ENCODE measurements at places on chromosomes 5 and 9.
A peak's percentile ranks its signal among the peaks of the same experiment; 100 is the strongest.

GRCh38 chr9:99294850-99295461, 72.9 kb downstream of the SEC61B start:
- no peak for DNase-seq

- no peak for DNase-seq
Measured at GRCh38 chr5:107553117-107553555, 117.6 kb downstream of the EFNA5 start.

DNA sequence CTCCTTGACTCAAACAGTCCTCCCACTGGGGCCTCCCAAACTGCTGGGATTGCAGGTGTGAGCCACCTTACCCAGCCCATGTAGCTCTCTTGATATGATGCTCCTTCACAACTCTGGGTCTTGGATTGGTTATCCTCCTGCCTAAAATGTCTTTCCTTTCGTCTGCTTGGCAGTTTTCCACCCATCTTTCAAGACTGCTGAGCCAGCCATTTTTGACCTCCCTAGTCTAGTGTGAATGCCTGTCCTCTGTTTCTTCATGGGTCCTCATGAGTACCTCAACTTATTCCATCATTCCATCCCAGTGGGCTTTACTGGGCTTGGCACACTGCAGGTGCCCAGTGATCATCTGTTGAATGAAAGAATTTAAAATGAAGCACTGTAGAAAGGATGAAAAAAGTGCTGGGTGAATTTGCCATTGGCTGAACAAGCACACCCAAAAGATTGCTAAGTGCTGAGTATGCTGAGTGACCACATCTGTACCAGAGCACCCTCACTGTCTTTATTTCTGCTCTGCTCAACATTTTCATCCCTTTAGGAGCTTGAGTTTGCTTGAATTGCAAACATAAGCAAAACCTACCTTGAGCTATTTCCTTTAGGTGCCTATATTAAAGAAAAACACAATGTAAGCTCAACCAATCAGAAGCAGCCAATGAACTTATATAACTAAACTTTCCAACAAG, 84.8 kb upstream of the FAM169A start:
- DNase-seq = no peak

DNA sequence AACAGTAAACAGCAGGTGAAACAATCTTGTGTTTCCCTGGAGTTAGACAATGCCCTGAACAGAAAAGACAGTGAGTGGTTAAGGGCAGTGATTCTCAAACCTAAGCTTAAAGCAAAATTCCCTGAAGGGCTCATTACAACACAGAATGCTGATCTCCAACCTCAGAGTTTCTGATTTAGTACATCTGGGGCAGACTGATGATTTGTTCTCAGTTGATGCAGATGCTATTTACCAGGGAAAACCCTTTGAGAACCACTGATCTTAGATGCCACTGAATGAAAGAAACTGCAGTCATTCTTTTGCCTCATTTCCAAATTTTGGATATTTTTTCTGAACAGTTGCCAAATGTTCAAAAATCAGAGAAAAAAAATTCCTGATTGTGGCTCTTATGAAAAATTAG, 18.7 kb upstream of the ADAM19 start:
- no peak for DNase-seq

GRCh38 chr9:113929634-113930389, 53.7 kb downstream of the ZNF618 start:
- peak; percentile 88 for DNase-seq

- no peak for DNase-seq
Measured at GRCh38 chr5:6389397-6389796, 11.1 kb upstream of the MED10 start.

DNA sequence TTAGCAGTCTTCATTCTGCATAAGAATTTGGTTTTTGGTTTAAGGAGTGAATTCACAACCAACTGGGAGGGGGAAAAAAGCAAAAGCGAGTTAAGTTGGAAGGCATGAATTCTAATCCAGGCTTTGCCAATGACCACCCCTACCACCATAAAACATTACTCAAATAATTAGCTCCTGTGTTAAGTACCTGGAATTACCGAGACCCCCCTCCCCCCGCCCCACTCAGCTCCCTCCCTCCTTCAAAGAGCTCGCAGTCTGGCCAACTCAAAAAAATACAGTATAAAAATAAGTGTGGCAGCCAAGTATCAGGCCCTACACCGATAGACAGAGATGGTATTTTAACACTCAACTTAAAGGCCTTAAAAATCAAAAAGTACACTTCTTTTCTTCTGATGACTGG, 492 bp downstream of the ATG12 start:
- DNase-seq = no peak

DNA sequence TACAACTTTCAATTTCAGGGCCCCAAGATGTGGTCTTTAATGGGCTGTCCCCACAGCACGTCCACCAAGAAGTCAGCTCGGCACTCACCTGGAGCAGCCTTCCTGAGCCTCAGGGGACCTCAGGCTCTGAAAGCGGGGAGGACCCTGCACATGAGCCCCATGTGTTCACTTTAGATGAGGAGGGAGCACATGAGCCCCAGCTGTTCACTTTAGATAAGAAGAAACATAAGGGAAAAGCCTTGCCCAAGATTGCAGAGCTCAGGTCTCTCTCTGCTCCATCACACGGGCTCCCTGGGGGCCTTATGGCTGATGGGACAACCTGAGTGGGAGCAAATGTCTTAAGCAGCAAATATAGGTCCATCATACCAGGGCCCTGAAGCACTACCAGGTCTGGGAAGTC, 56.4 kb downstream of the NIPSNAP3B start:
- DNase-seq = no peak

GRCh38 chr5:37825334-37825915, 14.4 kb downstream of the GDNF start:
- no peak for DNase-seq
